ENCODE measurements at places on chromosomes 2 and 18.
A peak's percentile ranks its signal among the peaks of the same experiment; 100 is the strongest.

DNA sequence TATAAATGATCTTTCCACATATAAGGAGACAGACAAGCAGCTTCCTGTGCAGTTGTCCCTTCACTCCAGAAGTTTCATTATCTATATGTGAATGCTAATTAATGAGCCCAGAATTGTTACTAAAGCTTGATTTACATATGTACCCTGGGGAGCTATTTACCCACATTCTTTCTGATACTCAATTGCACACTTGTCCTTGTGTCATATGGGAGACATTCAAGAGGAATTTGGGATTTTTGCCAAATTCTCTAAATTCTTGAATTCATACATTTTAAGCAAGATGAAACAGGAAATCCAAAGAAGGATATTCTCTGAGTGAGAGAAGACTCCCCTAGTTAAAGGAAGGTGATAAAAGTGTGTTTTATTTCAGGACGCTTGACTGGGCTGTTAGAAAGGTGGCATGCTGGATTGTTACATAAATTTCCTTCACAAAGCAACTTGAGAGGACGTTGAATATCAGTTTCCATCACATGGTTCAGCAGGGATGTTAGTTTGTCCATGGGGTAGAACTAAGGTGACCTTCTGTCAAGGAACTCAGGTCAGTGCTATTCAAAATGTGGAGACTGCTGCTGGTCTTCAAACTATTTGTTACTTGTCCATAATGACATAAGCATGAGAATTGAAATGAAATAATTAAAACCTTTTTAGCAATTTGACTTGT, 368.2 kb downstream of the IRS1 start:
- no peak overlapping the region for H3K4me3 ChIP-seq
- peaks cover 7% of the 10 kb centered on the region for H3K4me1 ChIP-seq
- H3K27me3 ChIP-seq, result no peaks in the 10 kb centered on the region
- no peak for DNase-seq
- no peaks in the 10 kb centered on the region for H3K36me3 ChIP-seq
- H3K27ac ChIP-seq, result no peak overlapping the region

DNA sequence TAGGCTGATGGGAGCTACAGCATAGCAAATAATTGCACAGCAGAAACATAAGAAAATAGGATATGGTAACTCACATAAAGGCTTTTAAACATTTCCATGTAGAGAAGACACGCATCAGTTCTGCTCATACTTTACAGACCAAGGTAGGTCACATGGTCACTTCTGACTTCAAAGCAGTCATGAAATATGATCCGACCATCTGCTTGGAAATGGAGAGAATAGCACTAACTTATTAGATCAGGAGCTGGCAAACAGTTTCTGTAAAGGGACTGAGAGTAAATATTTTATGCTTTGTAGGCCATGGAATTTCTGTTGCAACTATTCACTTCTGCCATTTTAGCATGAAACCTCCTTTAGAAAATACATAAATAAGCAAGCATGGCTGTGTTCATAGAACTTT, 936.6 kb upstream of the FANCL start:
- H3K4me1 ChIP-seq, result no peaks in the 10 kb centered on the region
- no peak for DNase-seq

- DNase-seq, result no peak
- peaks cover 14% of the 10 kb centered on the region for H3K4me1 ChIP-seq
- H3K27me3 ChIP-seq, result no peaks in the 10 kb centered on the region
- no peak overlapping the region for H3K27ac ChIP-seq
- H3K36me3 ChIP-seq, result no peaks in the 10 kb centered on the region
Measured at GRCh38 chr2:37748541-37748940, 77.1 kb upstream of the CDC42EP3 start.

- H3K27ac ChIP-seq, result peak within 1 kb of the TSS; percentile 91
- peaks cover 12% of the 10 kb centered on the region for H3K36me3 ChIP-seq
- H3K4me1 ChIP-seq, result peaks cover 13% of the 10 kb centered on the region
- H3K4me3 ChIP-seq, result peak within 1 kb of the TSS; percentile 77
Measured at GRCh38 chr2:230416061-230416721, at the start of gene SP100. Gene SP100 (plus strand): TSS chr2:230416201. CDS start chr2:230416297, 96 bp downstream.

- no peaks in the 10 kb centered on the region for H3K27me3 ChIP-seq
- DNase-seq, result peak; percentile 75
- peak within 1 kb of the TSS; percentile 64 for H3K27ac ChIP-seq
- peak within 1 kb of the TSS; percentile 23 for H3K4me3 ChIP-seq
Measured at GRCh38 chr2:85577386-85578242, at the start of gene VAMP8. Gene VAMP8 (plus strand): TSS chr2:85577586. CDS start chr2:85577647, 61 bp downstream.

DNA sequence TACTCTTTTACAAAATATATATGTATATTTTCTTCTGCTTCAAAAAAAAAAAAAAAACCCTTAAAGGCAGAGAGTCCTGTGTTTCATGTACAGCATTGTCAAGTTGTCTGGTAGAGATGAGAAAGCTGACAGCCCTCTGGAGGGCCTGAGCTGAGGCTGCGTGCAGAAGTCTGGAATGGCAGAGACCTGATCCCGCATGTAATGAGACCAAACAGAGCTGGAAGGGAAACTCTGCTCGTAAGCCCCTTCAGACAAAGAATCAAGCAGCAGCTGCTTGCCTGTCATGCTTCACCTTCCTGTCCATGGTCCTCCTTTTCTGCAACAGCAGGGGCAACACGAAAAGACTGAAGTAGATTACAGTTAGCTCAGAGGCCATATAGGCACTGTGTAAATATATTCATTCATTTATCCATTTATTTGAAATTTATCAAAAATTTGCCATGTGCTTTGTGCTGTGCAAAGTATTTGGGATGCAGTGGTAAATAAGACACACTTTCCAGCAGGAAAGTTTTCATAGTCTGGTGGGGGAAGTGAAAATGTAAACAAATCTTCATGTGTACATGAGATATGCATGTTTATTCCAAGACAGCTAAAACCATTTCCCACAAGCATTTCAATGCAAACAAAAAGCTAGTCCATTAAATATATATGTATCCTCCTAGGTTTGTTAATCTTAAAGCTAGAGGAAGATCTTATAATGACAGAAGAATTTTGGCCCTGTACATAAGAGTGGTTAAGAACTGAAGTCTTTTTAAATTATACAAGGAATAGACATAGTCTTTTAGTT, 912.7 kb downstream of the CPS1 start:
- H3K36me3 ChIP-seq, result no peaks in the 10 kb centered on the region
- H3K27ac ChIP-seq, result no peak overlapping the region
- DNase-seq, result no peak
- H3K4me3 ChIP-seq, result no peak overlapping the region
- H3K27me3 ChIP-seq, result no peaks in the 10 kb centered on the region
- H3K4me1 ChIP-seq, result no peaks in the 10 kb centered on the region

DNA sequence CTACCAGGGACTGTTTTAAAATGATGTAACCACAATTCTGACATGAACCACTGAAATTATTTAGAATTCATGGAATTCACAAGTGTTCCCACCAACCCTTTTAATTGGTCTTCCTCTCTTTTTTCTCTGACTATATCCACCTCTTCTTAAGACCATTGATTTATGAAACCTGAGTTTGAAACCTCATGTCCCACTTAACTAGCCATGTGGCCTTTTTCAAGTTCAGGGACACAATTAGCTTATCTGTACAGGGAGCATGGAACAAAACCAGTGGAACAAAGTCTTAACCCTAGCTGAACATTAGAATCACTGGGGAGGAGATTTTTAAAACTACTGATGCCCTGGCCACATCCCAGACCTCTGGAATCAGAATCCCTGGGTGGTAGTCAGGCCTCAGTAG, 41.6 kb upstream of the TMEM163 start:
- H3K36me3 ChIP-seq, result no peaks in the 10 kb centered on the region
- no peak overlapping the region for H3K27ac ChIP-seq
- no peak overlapping the region for H3K4me3 ChIP-seq
- no peaks in the 10 kb centered on the region for H3K4me1 ChIP-seq

DNA sequence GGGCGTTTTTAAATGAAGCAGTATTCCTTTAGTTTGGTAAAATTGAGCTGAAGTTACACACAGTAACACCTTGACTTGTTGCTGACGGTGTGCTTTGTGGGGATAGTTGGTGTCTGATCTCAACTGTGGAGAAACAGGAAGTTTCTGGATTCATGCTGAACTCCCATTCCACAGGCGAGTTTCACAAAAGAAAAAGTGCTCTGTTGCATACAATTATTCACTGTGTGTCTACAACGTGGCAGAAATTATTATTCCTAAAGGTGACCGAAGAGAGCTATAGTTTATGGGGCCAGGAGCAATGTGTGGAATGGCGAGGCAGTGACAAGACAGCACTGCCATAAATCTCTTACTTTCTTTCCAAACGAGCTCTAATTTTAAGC, 463 bp upstream of the CABYR start:
- H3K27me3 ChIP-seq, result no peaks in the 10 kb centered on the region
- DNase-seq, result no peak
- H3K27ac ChIP-seq, result peak overlapping the region; percentile 1

DNA sequence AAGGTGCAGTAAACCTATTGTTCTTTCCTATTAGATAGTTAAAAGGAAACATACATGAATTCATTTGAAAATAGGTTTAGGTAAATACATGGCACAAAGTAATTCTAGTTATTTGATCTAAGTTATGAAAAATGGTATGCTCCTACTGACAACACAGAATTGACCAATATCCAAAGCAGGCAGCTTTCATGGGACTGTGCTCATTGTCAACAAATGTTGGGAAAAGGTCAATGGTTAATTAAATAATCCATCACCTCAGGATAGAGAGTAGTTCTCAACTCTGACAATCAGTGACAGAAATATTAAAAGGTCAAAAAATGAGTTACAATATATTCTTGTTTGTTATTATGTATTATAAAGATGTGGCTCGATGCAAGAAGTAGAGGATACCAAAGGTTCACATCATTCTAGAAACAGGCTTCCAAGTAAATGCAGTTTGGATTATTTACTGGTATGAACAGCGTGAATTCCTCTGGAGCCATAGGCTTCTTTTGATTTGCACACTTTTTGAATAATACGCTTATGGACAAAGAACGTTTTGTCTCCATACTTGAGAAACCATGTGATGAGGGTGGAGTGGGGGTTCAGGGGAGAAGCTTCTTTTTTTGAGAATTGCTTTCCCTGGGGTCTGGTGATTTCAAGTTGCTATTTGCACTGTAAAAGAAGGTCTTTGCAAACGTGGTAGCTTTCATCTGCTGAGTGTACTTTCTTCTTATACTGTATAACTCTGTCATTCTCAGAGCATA, 422.0 kb upstream of the ZEB2 start:
- no peak overlapping the region for H3K4me3 ChIP-seq
- no peak for DNase-seq
- H3K27me3 ChIP-seq, result no peaks in the 10 kb centered on the region
- H3K36me3 ChIP-seq, result no peaks in the 10 kb centered on the region

DNA sequence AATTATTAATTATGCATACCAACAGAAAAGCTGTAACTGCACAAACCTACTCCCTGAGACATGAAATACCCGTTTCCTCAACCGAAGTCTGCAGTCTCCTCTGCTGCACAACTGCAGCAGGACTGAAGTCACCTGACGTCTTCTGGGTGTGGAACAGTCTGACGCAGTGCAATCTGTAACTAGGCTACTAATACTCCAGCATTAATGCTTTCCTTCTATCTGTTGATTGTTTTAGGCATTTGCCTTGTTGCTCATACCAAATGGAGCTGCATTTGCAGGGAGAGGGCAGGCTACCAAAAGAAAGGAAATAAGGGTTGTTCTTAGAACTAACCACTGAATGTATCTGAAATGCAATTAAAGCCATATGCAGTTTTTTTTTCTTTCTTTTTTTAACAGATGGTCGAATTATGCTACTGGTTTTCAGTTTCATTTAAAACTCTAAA, 40.1 kb downstream of the RTN4 start:
- H3K27ac ChIP-seq, result no peak overlapping the region
- DNase-seq, result no peak
- peak overlapping the region; percentile 1 for H3K4me3 ChIP-seq
- H3K4me1 ChIP-seq, result peaks cover 48% of the 10 kb centered on the region
- no peaks in the 10 kb centered on the region for H3K36me3 ChIP-seq

DNA sequence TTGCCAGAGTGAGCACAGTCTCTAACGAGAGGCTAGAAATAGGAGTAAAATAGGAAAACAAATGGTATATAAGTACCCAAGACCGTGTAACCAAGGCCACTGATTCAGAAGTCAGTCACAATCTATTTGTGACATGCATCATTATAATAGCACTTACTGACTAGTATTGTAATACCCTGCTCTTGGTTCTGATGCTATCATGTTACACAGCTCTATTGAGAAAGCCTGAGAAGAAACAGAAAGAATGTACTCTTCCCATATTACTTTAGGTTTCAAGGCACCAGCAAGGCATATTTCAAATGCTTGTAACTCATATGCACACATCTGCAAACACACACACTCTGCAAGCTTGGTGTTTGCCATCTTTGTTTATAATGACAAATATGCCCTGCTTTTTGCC, 746.4 kb downstream of the SLC4A3 start:
- no peak overlapping the region for H3K27ac ChIP-seq
- no peaks in the 10 kb centered on the region for H3K36me3 ChIP-seq
- no peaks in the 10 kb centered on the region for H3K27me3 ChIP-seq
- H3K4me3 ChIP-seq, result no peak overlapping the region
- no peak for DNase-seq
- H3K4me1 ChIP-seq, result no peaks in the 10 kb centered on the region

GRCh38 chr18:6614952-6615351, 114.6 kb upstream of the ARHGAP28 start:
- no peak overlapping the region for H3K4me3 ChIP-seq
- no peaks in the 10 kb centered on the region for H3K27me3 ChIP-seq
- no peaks in the 10 kb centered on the region for H3K4me1 ChIP-seq
- H3K27ac ChIP-seq, result no peak overlapping the region
- H3K36me3 ChIP-seq, result no peaks in the 10 kb centered on the region
- DNase-seq, result no peak

GRCh38 chr18:35507192-35507591, 9.4 kb upstream of the INO80C start:
- H3K4me3 ChIP-seq, result no peak overlapping the region
- no peak for DNase-seq
- no peaks in the 10 kb centered on the region for H3K36me3 ChIP-seq
- no peaks in the 10 kb centered on the region for H3K4me1 ChIP-seq
- no peak overlapping the region for H3K27ac ChIP-seq

DNA sequence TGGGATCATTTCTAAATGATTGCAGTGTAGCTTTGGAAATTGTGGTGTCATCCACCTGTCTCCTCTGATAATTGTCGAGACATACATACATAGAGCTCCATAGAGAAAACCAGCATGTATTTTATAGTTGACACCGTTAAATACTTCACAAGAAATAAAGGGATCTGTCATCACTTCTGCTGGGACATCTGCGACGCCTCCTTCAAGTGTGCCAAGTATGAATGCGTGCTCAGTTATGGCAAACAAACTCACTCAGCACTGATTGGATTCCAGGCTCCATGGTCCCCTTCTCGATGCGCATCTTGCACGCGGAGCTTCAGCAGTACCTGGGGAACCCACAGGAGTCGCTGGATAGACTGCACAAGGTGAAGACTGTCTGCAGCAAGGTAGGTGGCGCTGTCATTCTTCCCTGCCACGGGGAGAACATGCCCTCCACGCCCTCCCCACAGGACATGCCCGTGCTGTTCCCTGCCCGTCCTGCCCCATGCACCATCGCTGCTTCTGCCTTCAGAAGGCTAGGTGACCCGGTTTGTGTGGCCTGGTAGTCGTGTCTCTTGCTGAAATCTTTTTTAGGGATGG, 64.1 kb downstream of the TRAPPC12 start:
- peaks cover 6% of the 10 kb centered on the region for H3K4me1 ChIP-seq
- no peak overlapping the region for H3K27ac ChIP-seq
- H3K27me3 ChIP-seq, result no peaks in the 10 kb centered on the region
- H3K4me3 ChIP-seq, result no peak overlapping the region
- peaks cover 43% of the 10 kb centered on the region for H3K36me3 ChIP-seq
- no peak for DNase-seq
